Stimulated activated CD4-positive, alpha-beta T cell treated with anti-CD3 and anti-CD28 coated beads, Interleukin-1b, Interleukin-23, amount 100 ng/mL, for 1 hour (primary cell): ENCODE measurements at places on chromosomes 7 and 10.

- no peak for DNase-seq
Measured at GRCh38 chr10:88244781-88245625, 338.1 kb downstream of the RNLS start.

DNA sequence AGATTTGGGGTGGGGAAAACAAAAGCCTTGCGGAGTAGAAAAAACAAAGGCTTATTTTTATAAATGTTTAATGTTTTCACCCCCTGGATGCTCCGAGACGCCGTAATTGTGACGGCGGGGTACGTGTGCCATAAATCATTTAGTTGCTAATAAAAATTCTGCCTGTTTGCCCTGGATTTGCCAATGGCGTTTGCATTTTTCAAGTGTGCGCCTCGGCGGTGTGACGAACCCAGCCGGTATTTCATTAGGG, 2.5 kb upstream of the TNRC18 start:
- DNase-seq: no peak

DNA sequence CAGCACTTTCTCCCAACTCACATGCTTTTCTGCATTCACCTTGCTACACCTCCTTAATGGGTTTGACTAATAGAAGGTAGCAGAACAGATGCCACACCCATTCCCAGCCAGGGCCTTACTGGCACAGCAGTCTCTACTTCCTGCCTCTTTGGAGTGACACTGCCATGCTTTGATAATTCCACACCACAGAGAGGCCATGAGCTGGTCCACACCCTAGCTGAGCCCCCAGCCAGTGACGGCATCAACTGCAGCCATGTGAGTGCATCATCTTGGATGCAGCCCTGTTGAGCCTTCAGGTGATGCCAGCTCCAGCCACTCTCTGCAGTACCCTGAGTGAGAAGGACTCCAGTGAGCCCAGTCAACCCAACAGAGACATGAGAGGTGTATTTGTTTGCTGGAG, 27.5 kb upstream of the EZH2 start:
- DNase-seq: no peak

GRCh38 chr7:50662041-50662694, 97.0 kb upstream of the DDC start:
- DNase-seq: no peak

DNA sequence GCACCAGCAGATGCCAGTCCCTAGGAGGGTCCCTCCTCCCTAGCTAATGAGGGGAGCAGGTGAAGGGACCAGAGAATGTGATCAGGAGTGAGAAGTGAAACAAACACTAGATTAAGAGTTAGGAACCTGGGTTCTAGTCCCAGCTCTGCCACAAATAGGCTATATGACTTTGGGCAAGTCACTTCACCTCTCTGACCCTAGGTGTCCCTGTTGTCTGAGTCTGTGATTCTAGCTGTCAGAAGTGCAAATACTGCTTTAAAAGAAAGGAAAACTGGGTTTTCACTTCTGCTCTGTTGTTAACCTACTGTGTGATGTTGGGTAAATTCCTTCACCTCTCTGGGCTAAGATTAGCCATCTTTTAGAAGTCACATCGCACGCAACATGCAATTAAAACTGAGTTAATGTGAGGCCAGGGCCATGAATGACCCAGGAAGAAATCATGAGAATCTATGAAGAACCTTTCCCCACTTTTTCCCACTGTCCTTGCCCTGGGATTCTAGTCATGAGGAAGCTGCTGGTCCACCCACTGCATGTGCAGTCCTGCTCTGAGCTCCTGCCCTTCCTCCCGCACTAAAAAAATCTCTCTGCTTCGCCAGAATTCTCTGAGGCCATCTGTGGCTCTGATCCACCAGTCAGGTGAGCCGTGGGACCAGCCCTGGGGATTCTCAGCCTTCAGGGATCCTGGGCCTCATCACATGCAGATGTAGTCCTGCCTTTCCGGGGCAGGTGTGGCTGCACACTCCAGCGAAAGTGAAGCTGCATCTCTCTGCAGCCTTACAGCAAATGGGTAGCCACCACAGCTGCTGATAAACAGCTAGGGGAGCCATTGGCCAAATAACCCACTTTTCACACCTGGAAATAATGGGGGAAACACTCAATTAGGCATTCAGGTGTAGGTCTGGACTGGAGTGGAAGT, 181.7 kb downstream of the PLXNA4 start:
- DNase-seq: no peak

GRCh38 chr10:21084700-21085099, 187.6 kb upstream of the NEBL start:
- no peak for DNase-seq

DNA sequence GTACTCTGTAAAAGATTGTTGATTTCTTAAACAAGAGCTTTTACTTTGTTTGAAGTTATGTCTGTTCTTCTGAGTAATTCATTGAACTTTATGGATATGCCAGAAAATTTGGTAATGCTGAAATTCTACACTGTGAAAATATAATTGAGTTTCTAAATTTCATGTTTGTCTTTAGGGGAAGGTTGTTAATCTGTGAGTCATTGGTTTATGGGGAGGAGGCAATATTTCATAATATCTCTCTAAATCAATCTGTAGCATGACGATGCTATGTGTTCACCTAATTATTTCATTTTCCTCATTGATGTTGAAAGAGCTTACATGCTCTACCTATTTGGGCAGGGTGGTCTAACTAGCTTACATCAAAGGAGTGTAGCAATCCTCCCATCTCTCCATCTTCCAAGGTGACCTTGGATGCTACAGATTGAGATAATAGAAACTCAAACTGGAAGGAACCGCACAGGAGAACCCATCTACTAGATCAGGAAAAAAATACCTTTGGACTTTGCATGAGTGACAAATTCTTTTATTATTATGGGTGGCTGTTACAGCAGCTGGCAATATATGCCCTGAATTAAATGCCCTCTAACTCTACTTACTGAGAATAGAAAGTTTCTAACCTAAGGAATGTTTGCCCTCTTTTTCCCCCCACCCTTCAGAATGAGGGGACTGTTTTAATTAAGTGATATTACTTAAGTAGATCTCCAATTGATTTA, 8.4 kb upstream of the SNX13 start:
- DNase-seq: no peak

DNA sequence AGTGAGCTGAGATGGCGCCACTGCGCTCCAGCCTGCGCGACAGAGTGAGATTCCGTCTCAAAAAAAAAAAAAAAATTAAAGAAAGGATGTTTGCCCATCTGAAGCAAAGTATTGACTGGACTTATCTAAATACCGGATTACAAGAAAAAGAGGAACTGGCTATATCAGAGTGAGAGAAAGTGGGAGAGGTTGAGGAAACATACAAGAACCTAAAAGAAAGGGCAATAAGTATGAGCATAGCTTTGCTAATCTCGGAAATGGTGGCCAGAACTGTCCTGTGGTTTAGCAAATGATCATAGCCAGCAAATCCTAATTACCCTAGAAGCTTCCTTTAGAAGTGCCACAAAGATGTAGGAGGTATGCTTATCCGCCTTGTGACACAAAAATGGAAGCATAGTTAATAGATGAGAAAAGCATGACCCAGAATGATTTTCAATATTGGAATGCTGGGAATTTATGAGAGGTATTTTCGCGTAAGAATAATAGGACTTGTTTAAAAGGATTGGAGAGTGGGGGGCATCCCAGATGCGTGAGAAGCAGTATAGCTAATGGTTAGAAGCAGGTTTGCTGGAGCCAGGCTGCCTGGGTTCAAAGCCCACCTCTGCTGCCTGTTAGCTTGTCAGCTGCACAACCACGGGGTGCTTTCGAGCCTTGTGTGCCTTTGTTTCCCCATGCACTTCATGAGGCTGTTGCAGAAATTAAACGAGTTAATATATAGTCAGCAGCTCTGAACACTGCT, 1.2 kb upstream of the GTPBP4 start:
- DNase-seq: no peak

DNA sequence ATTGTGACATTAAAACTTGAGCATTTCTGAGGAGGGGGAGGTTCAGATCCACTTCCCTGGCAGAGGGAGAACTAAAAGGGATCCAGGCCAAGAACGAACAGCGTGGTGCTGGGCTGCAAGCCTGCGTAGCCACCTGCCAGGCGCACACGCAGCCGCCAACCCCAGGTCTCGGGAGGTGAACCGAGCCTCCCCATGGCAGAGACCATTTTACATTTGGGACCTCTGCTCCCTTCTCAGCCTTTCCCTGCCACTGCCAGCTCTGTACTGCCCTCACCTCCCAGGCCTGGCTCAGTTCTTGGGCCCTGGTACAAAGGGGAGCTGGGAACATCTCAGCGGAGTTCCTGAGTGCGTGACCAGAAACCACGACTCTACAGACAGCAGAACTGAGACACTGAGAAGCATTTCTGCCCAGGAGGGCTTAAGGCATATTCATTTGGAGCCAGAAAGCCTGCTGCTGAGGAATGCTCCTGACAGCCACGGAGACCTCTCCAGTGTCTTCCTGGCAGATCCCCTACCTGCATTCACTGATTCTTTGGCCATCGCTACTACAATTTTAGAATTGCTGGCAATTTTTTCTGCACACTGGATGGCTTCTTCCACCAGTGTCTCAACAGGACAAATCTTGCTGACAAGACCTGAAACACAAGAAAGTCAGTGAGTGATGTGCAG, 7.6 kb downstream of the ECHS1 start:
- DNase-seq: no peak

DNA sequence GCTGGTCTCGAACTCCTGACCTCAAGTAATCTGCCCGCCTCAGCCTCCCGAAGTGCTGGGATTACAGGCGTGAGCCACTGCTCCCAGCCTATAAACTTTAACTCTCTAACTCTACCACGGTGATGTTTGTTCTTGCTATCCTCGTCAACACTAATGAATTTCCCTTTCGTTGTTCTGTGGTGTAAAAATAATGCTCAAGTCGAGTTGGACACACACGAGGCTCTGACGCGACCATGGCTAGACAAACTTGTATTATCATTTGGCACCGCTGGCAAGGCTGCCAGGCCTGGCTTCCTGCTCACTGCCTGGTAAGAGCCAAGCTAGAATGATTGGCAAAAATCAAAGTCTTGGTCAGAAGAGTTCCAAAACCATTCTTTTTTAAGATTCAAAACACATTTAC, 167.0 kb upstream of the KLF6 start:
- no peak for DNase-seq

- no peak for DNase-seq
Measured at GRCh38 chr7:2432910-2433712, 29.7 kb downstream of the CHST12 start.

- no peak for DNase-seq
Measured at GRCh38 chr7:87447116-87447635, 28.3 kb downstream of the ABCB4 start.

DNA sequence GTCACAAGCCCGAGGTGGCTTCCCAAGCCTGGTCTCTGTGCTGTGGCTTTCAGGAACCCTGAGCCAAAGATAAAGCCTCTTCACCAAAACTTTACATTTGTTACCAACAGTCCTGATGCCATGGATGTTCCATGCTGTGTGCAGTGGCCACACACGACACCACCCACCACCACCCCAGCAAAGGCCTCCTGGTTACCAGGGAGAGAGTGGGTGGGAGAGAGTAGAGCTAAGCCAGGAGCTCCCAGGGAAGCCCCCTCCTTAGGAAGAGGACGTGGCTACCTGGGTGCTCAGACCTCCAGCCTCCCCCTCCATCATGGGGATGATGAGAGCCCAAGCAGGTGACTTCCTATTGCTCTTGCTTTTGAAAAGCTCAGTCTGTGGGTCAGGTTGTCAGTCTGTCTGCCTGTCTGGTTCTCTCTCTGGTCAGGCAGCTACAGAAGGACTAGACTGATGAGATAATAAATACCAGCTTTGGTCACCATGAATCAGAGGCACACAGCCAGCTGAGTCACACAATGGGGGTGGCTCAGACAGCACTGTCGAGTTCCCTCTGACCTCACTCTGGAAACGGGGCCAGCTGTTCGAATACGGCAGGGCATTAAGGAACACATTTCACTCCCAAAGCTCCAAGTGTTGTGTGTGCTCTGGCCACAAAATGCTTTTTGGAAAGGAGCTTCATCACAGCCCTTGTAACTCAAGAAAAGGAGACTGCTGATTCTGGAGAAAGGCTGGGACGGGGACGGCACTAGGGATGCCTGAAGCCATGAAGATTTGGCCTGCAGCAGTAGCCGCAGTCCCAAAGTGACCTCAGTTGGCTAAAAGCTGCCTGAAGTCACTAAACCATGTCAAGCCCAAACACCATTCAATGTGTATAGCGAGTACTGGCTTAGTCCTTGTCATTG, 166.0 kb downstream of the FANK1 start:
- DNase-seq: no peak

- no peak for DNase-seq
Measured at GRCh38 chr10:60413306-60414012, 23.8 kb upstream of the ANK3 start.

DNA sequence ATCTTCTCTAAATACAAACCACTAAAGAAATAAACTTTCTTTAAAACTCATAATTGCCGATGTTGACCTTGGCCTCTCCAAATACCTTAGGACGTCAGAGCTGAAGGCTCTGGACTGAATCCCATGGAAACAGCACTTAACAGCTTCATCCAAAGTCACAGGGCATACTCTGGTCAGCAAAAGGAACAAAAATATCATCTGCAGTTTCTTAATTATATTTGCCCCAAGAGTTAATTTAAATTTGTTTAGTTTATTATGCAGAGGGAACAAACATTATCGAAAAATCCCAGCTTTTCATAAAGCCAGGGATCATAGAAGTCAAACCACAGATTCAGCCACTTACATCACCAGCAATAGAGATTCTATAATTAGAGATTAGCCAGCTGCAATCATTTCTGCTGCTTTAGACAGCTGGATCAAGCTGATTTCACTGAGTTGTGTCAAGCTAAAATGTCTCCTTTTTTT, 20.5 kb upstream of the FAM13C start:
- DNase-seq: no peak

DNA sequence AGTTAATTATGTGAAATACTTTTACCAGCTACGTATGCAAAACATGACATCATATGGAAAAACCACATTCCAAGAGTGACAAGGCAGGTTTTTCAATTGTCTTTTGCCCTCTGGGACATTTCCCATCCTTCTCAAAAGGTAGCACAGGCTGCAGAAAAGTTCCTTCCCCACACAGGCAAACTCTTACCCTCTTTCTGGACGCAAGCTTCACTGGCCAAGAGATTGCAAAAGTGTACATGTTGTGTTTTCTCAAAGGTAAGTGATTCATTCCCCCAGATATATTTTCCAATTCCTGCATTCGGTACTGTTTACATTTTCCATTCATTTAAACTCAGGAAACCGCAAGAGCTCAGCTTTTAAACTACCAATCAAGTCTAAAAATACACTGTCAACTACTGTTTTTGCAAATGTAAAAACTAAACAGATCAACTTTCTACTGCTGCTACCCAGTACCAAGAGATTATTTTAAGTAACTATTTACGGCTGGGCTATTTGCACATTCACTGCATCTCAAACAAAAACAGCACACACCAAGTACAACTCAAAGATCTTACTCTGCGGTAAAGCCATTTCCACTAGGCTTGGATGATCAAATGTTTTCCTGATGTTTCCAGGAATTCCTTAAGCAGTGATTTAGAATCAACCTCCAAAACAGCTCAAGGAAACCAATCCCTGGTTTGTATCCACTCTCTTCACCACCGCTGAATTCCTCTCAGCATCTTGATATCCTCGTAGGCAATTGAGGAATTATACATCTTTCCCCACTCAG, 233.6 kb upstream of the CCDC6 start:
- DNase-seq: no peak

- no peak for DNase-seq
Measured at GRCh38 chr10:86287966-86288579, 78.5 kb downstream of the GRID1 start.

GRCh38 chr10:59649606-59650346, 59.9 kb downstream of the SLC16A9 start:
- DNase-seq: no peak
